ENCODE measurements at places on chromosomes 6 and 20.

GRCh38 chr20:37494301-37494700, 26.7 kb upstream of the NNAT start:
- DNase-seq = no peak

DNA sequence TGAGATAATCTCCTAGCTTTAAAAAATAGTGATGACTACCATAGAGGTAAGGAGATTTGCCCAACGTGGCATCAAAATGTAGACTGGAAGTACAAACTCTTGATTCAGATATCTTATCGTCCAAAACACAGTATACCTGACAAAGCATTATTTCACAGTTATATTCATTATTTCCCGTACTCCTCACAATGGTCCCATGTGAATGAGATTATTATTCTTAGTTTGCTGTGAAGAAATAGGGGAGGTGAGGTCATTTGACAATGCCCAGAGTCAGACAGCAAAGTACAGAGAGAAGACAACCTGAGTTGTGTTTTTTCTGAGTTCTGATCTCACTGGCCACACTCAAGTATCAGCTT, 1.2 kb upstream of the TFB1M start:
- DNase-seq = no peak

GRCh38 chr6:169473663-169474062, 220.0 kb upstream of the THBS2 start:
- no peak for DNase-seq

GRCh38 chr6:20370393-20370792, 31.3 kb upstream of the E2F3 start:
- no peak for DNase-seq

DNA sequence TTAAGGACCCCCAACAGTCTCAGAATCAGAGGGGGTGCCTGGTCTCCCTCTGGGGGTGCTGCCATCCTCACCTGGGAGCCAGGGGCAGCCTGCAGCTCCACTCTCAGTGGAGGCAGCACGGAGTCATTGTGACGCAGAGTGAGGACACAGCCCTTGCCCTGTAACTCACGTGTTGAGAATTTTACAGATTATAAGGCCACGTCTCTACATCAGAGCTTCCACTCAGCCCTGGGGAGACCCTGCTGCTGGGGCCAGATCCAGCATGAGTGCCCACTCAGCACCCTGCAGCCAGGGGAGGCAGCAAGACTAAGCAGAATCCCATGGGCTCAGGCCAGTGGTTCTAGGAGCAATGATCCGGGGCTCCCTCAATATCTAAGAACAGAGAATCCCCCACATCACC, 137.4 kb upstream of the AFDN start:
- DNase-seq = no peak

- DNase-seq = no peak
Measured at GRCh38 chr6:167295495-167296292, 4.6 kb downstream of the UNC93A start.

- DNase-seq = no peak
Measured at GRCh38 chr6:3001773-3002293, 2.1 kb downstream of the NQO2 start.

DNA sequence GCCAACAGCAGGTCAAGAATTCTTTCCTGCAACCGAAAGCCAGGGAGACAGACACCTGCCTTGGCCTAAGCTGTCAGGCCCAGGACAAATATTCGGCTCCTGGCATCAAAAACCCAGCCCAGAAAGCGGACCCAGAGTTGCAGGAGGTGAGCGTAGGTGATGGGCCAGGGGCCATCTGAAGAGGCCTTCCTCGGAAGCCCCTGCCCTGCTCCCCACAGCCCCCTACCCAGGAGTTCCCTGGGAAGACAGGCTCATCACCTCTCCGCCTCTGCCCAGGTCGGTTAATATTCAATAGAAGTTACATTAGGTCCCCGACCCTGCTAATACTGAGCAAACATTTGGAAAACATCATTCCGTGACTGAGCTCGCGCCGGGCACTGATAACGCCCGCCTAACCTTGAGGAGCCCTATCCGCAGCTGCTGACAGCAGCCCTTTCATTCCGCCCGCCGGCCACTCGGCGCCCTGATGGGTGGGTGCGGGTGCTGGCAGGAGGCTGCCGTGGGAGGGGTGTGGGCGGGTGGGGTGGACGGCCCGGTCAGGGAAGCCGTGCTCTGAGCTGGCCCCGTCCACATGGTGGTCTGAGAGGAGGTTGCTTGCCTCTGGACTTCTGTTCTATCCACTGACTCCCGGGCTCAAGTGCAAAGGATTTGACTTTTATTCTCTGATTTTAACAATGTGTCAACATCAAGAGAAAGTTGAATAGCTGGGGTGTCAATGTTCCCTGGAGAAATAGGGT, 55.7 kb downstream of the HNF4A start:
- no peak for DNase-seq

GRCh38 chr6:100700009-100700408, 181.1 kb downstream of the ASCC3 start:
- no peak for DNase-seq

GRCh38 chr6:28371706-28372451, 22.1 kb downstream of the ZKSCAN3 start:
- DNase-seq = no peak

DNA sequence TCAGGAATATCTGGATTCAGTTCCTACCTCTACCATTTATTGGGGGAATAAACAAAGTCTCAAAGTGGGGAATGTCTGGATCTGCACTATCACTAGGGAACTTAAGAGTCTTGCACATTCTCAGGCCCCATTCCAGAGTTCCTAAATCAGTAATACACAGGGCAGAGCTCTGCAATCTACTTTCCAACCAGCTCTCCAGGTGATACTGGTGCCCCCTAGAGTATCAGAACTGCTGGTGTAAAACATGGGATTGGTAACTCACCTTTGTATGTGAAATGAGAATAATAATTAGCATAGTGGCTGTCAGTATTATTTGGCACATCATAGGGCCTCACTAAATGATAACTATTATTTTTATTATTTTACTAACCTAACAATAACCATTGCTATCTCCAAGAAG, 278.8 kb upstream of the IMPG1 start:
- no peak for DNase-seq

DNA sequence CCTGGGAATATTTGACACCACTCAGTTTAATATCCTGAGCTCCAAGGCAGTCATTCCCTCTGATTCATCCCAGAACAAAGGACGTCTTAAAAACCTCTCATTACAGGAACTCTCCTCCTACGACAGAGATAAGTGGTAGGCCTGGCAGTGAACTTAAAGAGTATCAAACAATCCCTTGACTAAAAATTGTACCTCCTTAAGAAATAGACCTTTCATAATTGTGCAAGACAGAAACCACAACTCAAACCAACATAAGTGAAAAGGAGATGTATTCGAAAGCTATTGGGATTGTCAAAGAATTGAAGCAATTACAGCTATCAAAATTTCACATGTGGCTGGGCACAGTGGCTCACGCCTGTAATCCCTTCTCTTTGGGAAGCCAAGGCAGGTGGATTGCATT, 19.1 kb upstream of the BNIP5 start:
- no peak for DNase-seq

DNA sequence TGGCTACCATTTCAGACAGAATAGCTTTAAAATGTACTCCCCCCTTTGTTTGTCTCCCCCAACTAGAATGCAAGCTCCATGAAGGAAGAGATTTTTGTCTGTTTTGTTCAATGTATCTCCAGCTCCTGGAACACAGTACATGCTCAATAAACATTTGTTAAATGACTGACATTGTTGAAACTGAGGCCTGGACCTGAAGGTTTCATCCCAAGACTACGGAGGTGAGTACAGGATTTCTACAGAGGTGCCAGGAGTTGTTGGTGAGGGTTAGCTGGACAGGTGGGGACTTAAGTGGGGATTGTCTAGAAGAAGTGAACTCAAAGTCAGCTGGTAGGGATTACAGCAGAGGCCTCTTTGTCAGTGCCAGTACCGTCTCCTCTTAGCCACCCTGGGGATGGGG, 19.4 kb downstream of the VEGFA start:
- DNase-seq = no peak

DNA sequence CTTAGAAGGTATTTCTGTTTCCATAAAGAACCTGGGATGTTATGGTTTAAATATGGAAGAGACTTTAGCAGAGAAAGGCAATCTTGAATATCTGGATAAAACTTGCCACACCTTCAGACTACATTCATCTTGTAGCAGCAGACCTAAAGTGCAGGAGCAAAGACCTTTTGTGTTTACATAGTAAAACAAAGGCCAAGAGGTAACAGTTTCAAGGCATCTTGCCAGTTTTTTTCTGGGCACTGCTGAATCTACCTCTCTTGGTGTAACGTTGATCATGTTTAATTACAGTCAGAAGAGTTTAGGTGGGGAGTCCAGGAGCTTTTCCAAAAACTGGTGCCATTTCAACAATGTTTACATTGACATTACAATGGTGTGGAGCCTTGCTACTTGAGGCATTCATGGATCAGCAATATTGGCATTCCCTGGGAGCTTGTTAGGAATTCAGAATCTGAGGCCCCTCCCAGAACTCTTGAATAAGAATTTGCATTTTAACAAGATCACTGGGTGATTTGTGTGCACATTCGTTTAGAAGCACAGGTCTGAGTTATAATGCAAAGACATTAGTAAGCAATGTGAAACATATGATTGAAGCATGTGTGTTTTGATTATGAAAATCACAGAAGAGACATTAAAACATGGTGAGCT, 94.5 kb downstream of the F13A1 start:
- no peak for DNase-seq

DNA sequence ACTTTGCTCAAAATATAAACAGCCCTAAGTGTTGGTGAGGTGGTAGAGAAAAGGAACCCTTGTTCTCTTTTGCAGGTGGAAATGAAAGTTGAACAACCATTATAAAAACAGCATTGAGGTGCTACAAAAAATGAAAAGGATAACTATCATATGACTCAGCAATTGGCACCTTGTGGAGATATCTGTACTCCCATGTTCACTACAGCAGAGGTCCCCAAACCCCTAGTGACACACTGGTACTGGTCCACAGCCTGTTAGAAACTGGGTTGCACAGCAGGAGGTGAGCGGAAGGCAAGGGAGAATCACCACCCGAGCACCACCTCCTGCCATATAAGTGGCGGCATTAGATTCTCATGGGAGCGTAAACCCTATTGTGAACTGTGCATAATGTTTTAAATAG, 267.4 kb upstream of the THEMIS start:
- DNase-seq = no peak

- DNase-seq = no peak
Measured at GRCh38 chr6:98946879-98947410, 801 bp downstream of the FBXL4 start.

GRCh38 chr6:128784266-128784665, 98.7 kb upstream of the LAMA2 start:
- DNase-seq = no peak

DNA sequence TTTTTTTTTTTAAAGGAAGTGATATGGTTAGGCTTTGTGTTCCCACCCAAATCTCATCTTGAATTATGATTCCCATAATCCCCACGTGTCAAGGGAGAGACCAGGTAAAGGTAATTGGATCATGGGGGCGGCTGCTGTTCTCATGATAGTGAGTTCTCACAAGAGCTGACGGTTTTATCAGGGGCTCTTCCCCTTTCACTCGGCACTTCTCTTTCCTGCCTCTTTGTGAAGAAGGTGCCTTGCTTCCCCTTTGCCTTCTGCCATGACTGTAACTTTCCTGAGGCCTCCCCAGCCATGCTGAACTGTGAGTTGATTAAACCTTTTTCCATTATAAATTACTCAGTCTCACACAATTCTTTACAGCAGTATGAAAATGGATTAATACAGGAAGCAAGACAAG, 64.3 kb downstream of the ZFP64 start:
- no peak for DNase-seq

DNA sequence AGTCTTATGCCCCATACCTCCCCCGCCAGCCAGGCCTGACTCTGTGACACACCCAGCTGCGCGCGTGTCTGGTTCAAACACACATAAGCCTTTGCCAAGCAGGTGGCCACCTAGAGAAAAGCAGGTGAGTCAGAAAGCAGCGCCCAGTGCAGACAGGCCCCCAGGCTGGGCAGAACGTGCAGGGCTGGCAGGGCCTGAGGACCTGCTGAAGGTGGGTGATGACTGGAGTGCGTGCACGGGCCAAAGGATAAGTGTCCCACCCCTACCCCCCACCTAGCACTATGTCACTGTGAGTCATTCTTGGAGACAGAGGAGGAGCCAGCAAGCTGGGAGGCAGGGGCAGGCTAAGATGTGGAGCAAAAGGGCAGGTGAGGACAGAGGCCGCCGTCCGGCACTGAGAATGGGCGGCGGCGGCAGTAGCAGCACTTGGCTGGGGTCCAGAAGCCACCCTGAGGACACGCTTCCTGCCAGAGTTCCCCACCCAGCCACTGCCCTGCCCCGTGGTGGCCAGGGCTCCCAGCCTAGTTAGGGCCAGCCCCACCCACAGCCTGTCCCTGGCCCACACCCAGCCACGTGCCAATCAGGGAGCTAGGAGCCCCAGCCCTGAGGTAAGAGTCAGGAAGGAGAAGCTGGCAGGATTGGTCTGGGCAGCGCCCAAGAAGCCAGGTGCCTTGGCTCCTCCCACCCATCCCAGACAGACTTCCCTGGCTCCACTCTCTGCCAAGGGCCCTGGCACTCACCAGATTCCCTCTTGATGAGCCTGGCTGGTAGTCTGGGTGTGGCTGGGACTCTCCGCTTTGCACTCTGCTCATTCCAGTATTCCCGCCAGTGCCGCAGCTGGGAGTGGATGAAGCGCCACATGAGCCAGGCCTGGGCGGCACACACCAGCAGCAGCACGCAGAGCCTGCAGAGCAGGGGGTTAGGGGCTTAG, 72.7 kb downstream of the TRAM2 start:
- DNase-seq = peak; percentile 72

GRCh38 chr6:4920914-4921410, 82.9 kb downstream of the RPP40 start:
- no peak for DNase-seq

GRCh38 chr6:53795702-53796450, 1.1 kb downstream of the LRRC1 start:
- DNase-seq = no peak

DNA sequence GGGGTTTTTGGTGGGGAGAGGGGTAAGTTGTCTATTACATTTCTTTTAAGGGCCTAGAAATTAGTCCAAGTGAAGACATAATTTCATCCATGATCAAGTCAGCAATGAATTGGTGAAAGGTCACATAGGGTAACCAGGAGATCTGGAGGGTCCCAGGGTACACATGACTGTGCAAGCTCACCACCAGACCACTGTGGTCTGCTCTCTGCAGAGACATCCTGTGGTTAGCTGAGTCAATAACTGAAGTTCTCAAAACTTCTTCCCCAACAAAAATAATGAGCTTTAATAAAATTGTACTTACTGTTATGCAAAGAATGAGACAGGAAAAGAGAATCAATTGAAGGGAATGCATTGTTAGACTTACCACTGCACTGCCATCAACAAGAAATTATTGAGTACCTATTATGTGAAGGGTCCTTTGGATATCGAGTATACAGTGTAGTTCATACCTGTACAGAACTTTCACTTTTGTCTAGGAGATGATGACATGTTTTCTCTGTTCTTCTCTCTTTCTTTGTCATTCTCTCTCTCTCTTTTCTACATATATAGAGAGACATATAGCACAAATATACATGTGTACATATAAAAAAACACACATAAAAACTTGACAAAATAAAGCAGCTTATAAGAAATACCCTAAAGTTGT, 209.8 kb downstream of the GJA1 start:
- DNase-seq = no peak

GRCh38 chr20:45181639-45182038, 6.9 kb downstream of the PI3 start:
- no peak for DNase-seq

GRCh38 chr20:48201885-48202284, 416.6 kb upstream of the SULF2 start:
- no peak for DNase-seq

All from NCI-H187 treated with DMSO at 0.1 percent for 48 hours (cell line).